ENCODE measurements at places on chromosomes 5 and 9.
A peak's percentile ranks its signal among the peaks of the same experiment; 100 is the strongest.

- no peak for DNase-seq
Measured at GRCh38 chr5:21051945-21052344, 1063.9 kb upstream of the CDH18 start.

GRCh38 chr5:78809444-78809843, 160.9 kb upstream of the LHFPL2 start:
- DNase-seq: no peak

DNA sequence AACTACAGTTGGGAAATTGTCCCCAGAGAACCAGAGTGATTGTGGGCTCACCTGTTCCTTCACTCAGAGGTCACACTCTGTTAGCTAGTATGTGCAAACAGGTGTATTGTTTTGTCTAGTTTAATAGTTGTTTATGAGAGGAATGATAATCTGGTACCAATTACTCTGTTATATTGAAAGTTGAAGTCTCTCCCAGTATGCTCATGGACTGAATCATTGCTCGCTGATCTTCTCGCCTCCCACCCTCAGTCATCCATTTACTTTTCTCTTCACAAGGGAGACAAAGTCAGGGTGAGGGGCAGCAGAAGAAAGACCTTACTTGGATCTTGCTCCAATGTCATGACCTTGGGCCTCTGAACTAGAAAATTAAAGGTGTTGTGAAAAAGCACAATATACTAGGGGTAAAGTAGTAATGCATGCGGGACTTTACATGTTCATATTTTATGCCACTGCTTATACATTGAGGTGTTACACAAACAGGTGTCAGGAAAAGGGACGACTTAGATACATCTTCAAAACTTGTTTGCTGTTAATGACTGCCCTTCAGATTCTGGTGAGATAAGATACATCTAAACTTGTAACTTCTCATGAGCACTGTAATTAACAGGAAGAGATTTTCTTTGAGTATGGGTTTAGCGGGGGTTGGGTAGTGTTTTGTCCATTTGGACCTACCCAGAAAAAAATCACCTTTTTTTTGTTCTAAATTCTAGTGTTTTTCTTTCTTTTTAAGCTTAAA, 36.9 kb downstream of the LNPEP start:
- no peak for DNase-seq

DNA sequence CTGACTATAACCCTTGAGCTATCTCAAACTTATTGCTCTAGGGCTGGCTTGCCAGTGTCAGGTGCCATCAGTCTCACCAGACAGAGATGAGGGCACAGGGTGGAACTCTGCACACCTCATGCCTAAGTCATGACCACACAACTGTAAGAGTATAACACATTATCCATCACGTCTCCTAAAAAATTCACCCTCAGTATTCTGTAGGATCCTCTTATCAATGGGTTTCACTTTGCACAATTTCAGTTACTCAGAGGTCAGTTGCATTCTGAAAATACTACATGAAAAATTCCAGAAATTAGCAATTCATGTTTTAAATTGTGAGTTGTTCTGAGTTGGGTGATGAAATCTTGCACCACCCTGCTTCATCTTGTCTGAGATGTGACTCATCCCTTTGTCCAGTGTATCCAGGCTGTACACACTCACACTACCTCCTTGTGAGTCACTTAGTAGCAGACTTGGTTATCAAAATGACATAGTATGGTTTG, 690.9 kb upstream of the CDH18 start:
- no peak for DNase-seq

GRCh38 chr9:5922192-5922591, 31.5 kb downstream of the MLANA start:
- no peak for DNase-seq

GRCh38 chr9:108631496-108632285, 224.1 kb downstream of the ACTL7B start:
- no peak for DNase-seq

DNA sequence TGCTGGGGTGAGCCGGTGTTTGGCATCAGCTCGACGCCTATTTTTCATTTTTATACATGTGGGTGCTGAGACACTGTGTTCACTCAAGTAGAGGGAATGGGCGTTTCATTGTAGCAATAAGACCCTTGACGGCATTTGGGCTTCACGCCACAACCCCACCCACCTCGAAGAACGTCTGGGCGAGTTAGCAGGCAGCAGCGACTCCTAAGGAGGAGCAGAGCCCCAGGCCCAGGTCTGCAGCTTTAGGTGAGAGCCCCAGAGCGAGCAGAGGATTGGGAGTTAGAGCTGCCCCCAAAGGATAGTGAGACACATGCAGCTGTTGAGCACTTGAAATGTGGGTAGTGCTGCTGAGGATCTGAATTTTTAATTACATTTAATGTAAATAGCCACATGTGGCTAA, 1.6 kb upstream of the ZFP62 start:
- DNase-seq: no peak

- no peak for DNase-seq
Measured at GRCh38 chr5:36478646-36479317, 127.6 kb upstream of the SLC1A3 start.

- DNase-seq: no peak
Measured at GRCh38 chr5:73312146-73312871, 136.3 kb downstream of the FOXD1 start.

- no peak for DNase-seq
Measured at GRCh38 chr5:158304607-158305006, 445.7 kb upstream of the CLINT1 start.

GRCh38 chr9:99486684-99487083, 264.6 kb downstream of the SEC61B start:
- DNase-seq: no peak

DNA sequence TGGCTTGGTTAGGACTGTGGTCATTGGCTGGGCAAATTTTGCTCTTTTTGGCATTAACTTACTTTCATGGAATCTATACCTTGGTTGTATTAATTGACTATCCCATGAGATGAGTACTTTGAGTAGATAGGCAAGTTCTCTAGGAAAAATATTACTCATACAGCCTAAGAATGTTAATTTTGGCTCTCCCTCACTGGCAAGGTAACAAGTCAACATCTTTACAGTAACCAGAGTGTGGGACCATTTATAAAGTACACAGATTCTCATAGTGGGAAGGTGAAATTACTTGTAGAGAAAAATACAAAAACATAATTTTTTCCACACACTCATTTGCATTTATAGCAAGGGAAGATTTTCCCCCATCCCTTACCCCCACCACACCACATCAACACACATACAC, 154.6 kb upstream of the ZNF608 start:
- no peak for DNase-seq

DNA sequence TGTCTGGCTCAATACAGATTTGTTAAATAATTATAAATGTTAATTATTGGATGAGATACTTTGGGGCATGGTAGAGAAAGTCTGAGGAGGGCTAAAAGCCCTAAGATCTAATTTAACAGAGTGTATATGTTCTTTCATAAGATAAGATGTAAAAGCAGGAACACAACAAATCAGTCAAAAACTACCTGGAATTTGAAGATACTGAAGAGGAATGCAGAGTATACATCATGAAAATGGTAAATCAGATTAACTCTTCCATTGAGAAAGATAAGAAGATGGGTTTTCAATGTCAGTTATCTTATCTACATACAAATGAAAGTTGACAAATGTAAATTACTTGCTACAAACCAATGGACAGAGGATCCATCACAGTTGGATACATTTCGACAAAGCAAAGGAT, 107.3 kb upstream of the NFIB start:
- DNase-seq: no peak

GRCh38 chr5:139383993-139384590, 995 bp upstream of the SLC23A1 start:
- DNase-seq: no peak

DNA sequence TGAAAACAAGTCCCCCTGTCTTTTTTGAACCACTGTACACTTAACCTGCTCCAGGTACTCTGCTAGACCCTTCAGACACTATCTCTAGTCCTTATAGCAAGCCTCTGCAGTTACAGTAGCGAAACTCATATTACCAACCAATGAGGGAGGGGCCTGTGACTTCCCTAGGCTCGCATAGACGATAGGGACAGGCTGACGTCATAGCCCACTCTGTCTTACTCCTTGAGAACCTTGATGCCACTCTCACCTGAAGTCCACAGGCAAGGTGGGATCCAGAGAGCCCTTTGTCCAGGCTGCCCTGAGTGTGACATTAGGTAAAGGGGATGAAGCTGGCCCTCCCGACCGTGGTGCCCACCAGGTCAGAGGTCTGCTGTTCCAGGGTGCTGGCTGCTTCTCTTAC, 65.3 kb downstream of the ACTBL2 start:
- no peak for DNase-seq

DNA sequence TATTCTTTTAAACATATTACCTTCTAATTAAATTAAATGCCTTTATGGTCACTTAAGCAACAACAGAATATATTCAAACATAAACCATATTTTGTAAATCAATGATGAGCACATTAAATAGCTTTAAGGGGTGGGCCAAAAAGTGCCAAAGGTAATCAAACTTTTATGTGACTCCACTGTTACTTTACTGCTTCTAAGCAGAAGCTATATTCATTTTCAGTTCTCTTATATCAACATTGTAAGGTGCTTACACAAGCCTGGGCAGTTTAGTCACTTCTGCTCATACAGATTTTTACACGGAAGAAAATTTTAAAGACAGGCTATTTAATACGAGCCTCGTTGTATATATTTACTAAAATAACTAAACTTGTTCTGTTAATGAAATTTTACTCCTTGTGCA, 29.9 kb downstream of the RFX3 start:
- no peak for DNase-seq

- DNase-seq: no peak
Measured at GRCh38 chr5:170511551-170512258, 7.9 kb downstream of the KCNIP1 start.

- no peak for DNase-seq
Measured at GRCh38 chr5:169607882-169608281, 24.3 kb downstream of the SPDL1 start.

DNA sequence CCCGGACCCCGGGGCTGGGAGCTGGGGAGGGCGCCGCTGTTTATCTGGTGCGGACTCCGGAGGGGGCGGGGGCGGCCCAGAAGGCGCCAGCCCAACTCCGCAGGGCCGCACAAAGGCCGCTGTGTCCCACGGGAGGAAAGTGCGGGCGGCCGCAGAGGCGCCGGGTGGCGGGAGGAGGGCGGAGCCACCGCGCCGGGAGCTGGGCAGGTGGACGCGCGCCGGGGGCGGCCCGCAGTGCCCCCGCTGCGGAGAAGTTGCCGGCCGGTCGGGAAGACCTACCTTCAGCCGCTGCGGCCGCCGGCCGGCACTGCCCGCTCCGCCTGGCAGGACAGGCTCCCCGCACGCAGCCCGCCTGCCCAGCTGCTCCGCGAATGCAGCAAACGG, 43.6 kb downstream of the NACC2 start:
- no peak for DNase-seq

- no peak for DNase-seq
Measured at GRCh38 chr9:36093384-36093783, 43.1 kb upstream of the GLIPR2 start.

- no peak for DNase-seq
Measured at GRCh38 chr5:160930406-160930805, 78.4 kb upstream of the ATP10B start.

DNA sequence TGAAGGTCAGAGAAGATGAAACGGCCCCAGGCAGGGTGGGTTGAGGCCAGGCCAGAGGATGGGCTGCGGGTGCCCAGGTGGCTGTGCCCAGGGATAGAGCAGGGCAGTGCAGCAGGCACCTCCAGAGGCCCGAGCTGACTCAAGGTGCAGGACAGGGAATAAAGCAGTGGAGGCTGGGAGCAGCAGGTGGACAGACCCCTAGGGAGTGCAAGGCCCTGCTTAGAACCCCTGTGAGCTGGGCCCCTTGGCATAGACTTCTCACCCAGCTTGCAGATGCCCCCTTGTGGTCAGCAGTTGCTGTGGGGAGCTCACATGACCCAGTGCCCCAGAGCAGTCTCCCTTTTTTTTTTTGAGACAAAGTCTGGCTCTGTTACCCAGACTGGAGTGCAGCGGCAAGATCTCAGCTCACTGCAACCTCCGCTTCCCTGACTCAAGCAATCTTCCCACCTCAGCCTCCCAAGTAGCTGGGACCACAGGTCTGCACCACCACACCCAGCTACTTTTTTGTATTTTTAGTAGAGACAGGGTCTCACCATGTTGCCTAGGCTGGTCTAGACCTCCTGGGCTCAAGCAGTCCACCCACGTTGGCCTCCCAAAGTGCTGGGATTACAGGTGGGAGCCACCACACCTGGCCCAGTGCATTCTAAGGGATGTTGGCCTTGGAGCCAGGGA, 118.8 kb downstream of the WNK2 start:
- peak; percentile 59 for DNase-seq

- DNase-seq: no peak
Measured at GRCh38 chr5:91296674-91297143, 86.4 kb downstream of the ARRDC3 start.

DNA sequence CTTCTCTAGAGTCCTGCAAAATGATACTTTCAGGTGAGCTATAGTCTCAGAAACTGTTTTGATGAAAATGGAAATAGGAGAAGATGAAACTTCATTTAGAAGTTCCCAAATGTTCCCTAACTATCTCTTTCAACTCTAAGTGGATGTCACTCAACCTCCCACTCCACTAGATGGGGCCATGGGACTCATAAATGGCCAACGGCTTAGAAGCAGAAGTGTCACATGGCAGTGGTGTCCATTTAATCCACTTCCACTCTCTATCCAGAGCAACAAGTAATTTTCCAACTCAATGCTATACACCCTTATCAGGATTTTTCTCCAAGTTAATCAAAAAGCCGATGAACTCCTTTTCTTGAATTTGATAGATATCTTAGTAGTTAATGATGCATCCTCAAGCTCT, 295.7 kb downstream of the EDIL3 start:
- DNase-seq: no peak

DNA sequence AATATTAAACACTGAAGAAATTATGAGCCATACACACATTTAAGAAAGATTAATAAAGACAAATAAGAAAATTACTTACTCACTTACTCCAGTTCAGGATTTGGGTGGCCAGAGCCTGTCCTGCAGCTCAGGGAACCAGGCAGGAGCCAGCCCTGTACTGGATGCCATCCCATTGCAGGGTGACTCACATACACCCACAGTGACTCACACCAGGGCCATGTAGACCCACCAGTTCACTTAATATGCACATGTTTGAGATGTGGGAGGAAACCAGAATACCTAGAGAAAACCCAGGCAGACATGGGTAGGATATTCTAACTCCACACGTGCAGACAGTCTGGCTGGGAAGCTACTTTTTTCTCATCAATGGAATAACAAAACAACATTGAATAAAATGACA, 49.6 kb upstream of the ADRB2 start:
- no peak for DNase-seq

DNA sequence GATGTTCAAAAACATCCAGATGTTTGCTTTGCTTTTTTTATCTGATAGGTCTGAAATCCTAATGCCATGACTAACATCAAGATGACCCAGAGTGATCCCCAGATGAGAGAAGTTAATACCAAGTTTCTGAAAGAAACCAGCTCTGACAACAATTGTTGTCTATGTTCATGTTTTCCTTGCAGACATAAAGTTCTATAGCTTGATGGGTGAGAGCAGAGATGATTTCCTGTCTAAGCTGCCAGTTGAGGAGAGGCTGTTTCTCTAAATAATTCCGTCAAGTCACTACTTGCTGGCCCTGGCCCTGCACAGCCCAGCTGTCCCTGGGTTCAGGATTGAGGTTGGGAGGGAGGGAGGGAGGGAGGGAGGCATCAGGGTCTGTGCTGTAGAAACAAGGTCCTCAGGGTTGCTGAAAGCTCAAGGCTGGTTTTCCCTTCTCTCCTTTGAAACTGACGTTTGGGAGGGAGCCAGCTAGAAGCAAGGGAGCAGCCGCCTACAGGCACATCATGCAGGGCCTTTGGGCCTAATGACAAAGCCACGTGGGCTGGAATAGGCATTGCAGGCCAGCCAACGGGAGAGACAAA, 3.9 kb downstream of the SPARC start:
- no peak for DNase-seq

GRCh38 chr9:98092613-98092931, 26.4 kb downstream of the TRIM14 start:
- DNase-seq: no peak

Data from CD4-positive, alpha-beta T cell (primary cell).